Stimulated activated CD4-positive, alpha-beta T cell treated with anti-CD3 and anti-CD28 coated beads, Interleukin-15, amount 100 ng/mL, for 1 hour (primary cell): ENCODE measurements at places on chromosomes 7 and 10.

DNA sequence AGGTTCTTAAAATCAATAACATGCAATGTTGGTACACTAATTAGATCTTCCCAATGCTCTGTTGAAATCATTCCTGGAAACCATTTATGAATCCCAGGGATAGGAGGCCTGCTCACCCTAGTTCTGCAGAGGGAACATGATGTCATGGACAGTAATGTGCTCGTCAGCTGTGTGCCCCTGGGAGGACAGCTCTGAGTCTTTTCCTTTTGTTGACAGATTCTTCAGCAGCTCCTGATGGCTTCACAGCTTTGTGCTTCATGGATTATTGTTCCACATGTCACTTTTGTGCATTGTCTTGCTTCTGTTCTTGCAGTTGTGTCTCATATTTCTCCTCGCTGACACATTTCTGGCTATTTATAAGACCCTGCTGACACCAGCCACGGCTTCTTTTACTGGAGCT, 367.5 kb downstream of the CCSER2 start:
- DNase-seq: no peak

- no peak for DNase-seq
These were observed 17.7 kb upstream of the IGFBP3 start for GRCh38 chr7:45938626-45939302.

GRCh38 chr7:121924269-121925186, 51.6 kb downstream of the PTPRZ1 start:
- DNase-seq: no peak

DNA sequence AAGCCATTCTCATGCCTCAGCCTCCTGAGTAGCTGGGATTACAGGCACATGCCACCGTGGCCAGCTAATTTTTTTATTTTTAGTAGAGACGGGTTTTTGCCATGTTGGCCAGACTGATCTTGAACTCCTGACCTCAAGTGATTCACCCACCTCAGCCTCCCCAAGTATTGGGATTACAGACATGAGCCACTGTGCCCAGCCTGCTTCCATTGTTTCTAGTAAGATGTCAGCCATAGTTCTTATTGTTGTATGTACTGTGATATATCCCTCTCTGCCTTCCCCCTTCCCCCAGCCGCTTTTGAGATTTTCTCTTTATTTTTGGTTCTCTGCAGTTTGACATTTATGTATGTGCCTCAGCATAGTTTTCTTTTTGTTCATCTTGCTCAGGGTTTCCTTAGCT, 87.9 kb upstream of the KLF14 start:
- DNase-seq: no peak

GRCh38 chr7:24290004-24290641, 6.1 kb downstream of the NPY start:
- DNase-seq: no peak

GRCh38 chr7:157652954-157653826, 316.4 kb downstream of the DNAJB6 start:
- DNase-seq: no peak
